ENCODE measurements at places on chromosomes 3 and 15.

DNA sequence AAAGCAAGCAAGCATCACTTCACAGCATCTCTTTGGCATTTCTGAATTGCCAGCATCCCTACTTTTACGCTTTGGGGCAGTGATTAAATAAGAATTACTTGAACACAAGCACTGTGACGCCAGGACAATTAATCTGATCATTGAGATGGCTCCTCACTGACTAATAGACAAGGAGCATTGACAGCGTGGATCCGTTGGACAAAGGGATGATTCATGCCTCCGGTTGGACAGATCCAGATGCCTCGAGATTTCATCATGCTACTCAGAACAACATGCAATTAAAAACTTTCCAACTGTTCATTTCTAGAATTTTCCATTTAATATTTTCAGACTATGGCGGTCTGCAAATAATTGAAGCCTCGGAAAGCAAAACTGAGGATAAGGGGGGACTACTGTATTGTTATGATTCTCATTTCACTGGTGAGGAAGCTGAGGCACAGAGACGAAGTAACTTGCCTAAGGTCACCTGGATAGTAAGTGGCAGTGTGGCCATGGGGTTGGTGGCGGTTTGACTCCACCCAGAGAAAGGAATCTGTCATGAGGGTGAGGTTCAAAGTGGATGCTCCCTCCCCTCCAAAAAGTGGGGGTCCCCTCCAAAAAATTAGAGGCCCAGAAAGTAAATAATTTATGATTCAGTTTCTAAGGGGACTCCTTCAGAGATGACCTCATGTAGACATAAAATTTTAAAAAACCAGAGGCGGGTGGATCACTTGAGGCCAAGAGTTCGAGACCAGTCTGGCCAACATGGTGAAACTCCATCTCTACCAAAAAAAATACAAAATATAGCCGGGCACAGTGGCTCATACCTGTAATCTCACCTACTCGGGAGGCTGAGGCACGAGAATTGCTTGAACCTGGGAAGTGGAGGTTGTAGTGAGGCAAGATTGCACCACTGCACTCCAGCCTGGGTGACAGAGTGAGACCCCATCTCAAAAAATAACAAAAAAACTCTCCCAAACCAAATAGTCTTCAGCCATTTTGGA is 12.3 kb upstream of the PGPEP1L start:
- H3K4me1 ChIP-seq: peaks cover 23% of the 10 kb centered on the region
- no peaks in the 10 kb centered on the region for H3K27me3 ChIP-seq

GRCh38 chr3:62109534-62109933 is 263.8 kb downstream of the FEZF2 start:
- no peaks in the 10 kb centered on the region for H3K36me3 ChIP-seq
- no peak overlapping the region for H3K27ac ChIP-seq
- H3K4me3 ChIP-seq: no peak overlapping the region
- H3K4me1 ChIP-seq: no peaks in the 10 kb centered on the region
- no peak for DNase-seq
- no peaks in the 10 kb centered on the region for H3K27me3 ChIP-seq

DNA sequence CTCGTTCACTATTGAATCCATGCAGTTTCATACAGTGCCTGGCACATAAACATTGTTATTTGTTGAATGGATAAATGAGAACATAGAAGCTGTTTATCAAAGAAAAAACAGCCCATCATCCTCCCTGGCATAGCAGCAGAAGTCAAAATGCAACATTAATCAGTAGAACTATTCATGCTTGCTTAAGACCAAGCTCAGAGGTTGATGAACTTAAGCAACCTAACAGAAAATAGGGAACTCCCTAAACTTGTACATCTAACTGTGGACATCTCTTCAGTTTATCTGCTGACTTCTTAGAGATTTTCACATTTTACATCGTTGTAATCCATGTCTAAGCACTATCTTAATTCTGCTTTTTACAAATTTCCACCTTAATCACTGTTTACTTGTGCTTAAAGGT is 29.2 kb downstream of the SENP8 start:
- DNase-seq: no peak
- H3K27ac ChIP-seq: no peak overlapping the region
- no peaks in the 10 kb centered on the region for H3K27me3 ChIP-seq
- no peaks in the 10 kb centered on the region for H3K4me1 ChIP-seq
- no peaks in the 10 kb centered on the region for H3K36me3 ChIP-seq

DNA sequence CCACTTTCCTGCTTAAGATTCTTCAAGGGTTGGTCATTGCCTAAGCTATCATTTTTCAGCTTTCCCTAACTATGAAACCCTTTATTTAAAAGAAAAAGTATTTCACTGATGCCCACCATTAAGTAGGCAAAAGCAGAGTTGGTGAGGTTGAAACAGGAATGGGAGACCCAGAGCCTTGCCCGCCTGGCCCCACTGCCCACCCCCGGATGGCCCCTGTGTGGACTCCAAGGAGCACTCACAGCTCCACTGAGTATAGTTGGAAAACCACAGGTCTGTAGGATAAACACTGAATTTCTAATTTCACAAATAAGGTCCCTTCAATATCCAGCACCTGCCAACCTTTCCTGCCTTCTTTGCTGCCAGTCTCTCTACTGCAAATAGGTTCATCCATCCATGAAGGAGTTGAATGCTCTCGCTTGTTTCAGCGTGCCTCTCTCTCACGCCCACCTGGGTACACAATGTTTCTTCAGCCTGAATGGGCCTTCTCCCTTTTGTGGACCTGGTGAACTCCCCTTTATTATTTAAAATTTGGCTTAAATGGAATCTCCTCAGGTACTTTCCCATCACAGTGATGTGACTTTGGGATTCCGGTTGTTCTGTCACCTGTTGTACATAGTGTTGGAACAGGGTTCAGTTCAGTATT is 8.7 kb upstream of the ACAP2 start:
- no peaks in the 10 kb centered on the region for H3K27me3 ChIP-seq
- H3K36me3 ChIP-seq: no peaks in the 10 kb centered on the region
- H3K4me1 ChIP-seq: peaks cover 6% of the 10 kb centered on the region
- H3K4me3 ChIP-seq: no peak overlapping the region
- no peak for DNase-seq

- H3K36me3 ChIP-seq: no peaks in the 10 kb centered on the region
- H3K4me3 ChIP-seq: no peak overlapping the region
- no peak for DNase-seq
Observed at GRCh38 chr3:73727854-73728253, 103.1 kb upstream of the PDZRN3 start.

DNA sequence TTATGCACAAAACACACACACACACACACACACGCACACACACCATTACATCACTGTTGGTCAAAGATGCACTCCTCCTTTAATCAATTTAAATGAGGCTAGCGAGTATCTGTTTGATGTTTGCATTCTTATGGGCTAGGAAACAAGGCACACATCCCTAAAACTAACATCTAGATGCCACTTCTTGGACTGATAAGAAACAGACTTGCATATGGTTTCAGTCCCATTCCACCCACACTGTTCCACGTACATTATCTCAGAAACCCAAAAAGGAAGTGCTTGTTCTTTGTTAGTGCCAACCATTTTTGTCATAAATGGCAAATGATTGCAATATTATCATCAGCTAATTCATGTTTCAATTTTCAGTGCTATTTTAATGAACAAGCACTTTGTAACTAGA is 69.5 kb downstream of the CCR1 start:
- no peak overlapping the region for H3K4me3 ChIP-seq
- DNase-seq: no peak
- no peaks in the 10 kb centered on the region for H3K36me3 ChIP-seq
- no peak overlapping the region for H3K27ac ChIP-seq
- no peaks in the 10 kb centered on the region for H3K27me3 ChIP-seq

DNA sequence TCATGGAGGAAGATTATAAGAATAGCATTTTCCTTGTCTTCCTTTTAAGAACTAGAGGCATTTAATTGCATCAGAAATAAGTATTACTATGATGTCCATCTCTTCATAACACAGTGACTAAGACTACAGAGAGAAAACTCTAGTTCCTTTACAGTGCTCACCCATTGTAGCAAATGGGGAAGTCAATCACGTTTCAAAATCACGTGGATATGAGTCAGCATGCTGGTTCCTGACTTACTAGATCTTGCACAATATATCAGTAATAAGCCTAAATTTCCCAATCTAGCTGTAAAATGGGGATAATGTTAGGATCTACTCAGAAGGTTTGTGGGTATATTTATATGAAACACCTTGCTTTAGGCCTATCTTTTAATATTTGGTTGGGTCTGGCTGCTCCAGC is 254.8 kb upstream of the EOMES start:
- DNase-seq: no peak
- H3K27me3 ChIP-seq: no peaks in the 10 kb centered on the region
- H3K36me3 ChIP-seq: no peaks in the 10 kb centered on the region
- H3K4me3 ChIP-seq: no peak overlapping the region
- no peaks in the 10 kb centered on the region for H3K4me1 ChIP-seq

DNA sequence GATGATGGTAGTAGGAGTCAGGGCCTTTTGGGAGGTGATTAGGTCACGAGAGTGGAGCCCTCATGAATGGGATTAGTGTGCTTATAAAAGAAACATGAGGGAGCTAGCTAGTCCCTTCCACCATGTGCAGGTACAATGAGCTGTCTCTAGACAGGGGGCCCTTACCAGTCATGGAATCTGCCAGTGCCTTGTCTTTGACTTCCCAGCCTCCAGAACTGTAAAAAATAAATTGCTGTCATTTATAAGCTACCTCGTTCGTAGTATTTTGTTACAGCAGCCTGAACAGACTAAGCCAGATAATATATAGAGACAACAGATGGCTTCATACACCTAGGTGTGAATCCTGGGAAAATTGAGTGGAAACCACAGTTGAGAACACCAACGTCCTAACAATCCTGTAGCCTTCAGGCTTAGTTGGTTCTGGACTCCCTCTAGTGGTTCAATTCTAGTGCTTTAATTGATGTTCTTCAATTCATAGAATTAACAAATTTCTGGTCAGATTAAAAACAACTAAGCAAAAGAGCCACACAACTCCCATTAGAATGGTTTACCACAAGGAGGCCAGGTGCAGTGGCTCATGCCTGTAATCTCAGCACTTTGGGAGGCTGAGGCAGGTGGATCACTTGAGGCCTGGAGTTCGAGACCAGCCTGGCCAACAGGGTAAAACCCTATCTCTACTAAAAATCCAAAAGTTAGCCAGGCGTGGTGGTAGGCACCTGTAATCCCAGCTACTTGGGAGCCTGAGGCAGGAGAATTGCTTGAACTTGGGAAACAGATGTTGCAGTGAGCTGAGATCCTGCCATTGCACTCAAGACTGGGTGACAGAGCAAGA is 21.3 kb upstream of the GATM start:
- no peaks in the 10 kb centered on the region for H3K27me3 ChIP-seq
- H3K27ac ChIP-seq: no peak overlapping the region
- H3K4me3 ChIP-seq: no peak overlapping the region
- no peak for DNase-seq

DNA sequence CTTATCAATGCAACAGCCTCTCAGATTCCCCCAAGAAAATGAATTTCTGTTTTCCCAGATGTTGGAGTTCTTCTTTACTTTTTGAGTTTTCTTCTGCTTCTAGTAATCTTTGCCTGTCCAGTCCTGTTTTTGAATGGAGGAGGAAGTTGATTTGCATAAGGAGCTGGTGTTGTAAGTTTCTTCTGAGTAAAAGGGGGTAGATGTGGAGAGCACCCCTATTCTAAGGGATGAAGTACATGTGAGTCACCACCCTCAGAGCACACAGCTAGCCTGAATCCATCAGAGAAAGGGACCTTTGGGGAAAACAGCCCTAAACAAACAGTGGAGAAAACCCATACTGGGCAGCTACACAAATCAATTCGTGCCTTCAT is 34.5 kb downstream of the ACAA1 start:
- H3K27ac ChIP-seq: no peak overlapping the region
- H3K4me1 ChIP-seq: no peaks in the 10 kb centered on the region
- DNase-seq: no peak
- no peaks in the 10 kb centered on the region for H3K27me3 ChIP-seq
- H3K36me3 ChIP-seq: no peaks in the 10 kb centered on the region

DNA sequence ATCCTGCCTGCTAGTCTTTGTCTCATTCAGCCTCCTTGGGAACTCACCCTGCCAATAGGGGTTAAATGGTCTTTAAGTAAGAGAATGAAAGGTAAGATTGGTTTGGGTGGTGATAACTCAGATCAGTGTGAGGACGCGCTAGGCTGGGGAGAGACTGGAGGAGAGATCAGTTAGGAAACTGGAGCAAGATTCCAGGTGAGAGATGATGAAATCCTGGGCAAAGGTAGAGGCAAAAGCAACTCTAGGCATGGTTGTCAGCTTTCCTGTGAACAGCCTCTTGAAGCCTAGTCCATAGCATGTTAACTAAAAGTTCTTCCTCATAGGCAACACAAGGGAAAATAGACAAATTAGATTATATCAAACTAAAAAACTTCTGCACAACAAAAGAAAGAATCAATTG is 145.2 kb upstream of the ANKRD28 start:
- no peak for DNase-seq
- no peaks in the 10 kb centered on the region for H3K36me3 ChIP-seq
- no peaks in the 10 kb centered on the region for H3K27me3 ChIP-seq
- no peak overlapping the region for H3K4me3 ChIP-seq

GRCh38 chr3:37712918-37713817 is 148.5 kb upstream of the CTDSPL start:
- H3K4me1 ChIP-seq: peaks cover 22% of the 10 kb centered on the region
- H3K4me3 ChIP-seq: no peak overlapping the region
- no peak for DNase-seq

- no peak for DNase-seq
- H3K4me3 ChIP-seq: no peak overlapping the region
- H3K27me3 ChIP-seq: no peaks in the 10 kb centered on the region
- H3K27ac ChIP-seq: no peak overlapping the region
Observed at GRCh38 chr3:50296721-50297383, 2.4 kb downstream of the HYAL3 start.

GRCh38 chr3:4745235-4745610 is 234.0 kb upstream of the BHLHE40 start:
- H3K36me3 ChIP-seq: no peaks in the 10 kb centered on the region

DNA sequence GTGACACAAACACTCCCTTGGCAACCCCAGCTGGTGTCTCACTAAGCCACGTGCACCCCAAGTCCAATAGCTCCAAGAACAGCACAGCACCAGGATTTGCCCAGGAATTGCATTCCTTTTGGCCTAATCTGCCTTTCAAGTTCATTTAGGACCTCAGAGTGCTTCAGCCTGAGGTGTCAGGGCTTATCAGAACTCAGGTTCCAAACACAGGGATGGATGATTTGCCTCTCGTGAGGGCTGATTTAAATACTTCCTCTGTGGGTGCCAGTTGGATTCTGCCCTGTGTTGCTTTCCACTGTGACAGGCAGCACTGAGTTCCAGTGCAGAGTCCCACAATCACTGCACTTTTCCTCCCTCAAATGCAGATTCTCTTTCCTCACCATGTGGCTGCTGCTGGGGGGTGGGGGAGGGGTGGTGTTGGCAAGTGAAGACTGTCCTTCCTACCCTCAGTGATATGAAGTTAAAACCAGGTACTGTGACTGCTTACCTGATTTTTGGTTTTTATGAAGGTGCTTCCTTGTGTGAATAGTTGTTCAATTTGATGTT is 204.3 kb upstream of the STAC start:
- H3K27ac ChIP-seq: no peak overlapping the region
- no peaks in the 10 kb centered on the region for H3K36me3 ChIP-seq
- no peak for DNase-seq
- H3K4me3 ChIP-seq: no peak overlapping the region
- H3K4me1 ChIP-seq: no peaks in the 10 kb centered on the region
- H3K27me3 ChIP-seq: no peaks in the 10 kb centered on the region

GRCh38 chr3:105423397-105423796 is 56.7 kb downstream of the ALCAM start:
- no peak for DNase-seq
- H3K4me1 ChIP-seq: no peaks in the 10 kb centered on the region
- H3K27ac ChIP-seq: no peak overlapping the region
